Pancreas (tissue), 10 donors: ENCODE measurements at places on chromosomes 1 and 21.

DNA sequence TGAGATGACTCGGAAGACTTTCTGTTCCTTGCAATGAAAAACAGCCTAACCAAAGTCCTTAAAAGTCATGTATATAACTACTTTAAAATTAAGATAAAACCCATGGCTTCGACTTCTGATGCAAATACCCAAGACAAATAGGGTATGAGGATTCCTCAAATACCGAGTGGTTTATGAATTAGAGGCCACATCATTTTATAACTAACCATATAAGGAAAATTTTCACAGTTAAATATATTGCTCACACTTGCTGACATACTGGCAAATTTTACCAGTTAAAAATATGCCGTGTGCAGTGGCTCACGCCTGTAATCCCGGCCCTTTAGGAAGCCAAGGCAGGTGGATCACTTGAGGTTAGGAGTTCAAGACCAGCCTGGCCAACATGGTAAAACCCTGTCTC is 5.4 kb downstream of the RERE start:
- DNase-seq = no peak
- H3K27ac ChIP-seq = no peak overlapping the region
- no peaks in the 10 kb centered on the region for H3K4me1 ChIP-seq
- H3K36me3 ChIP-seq = no peaks in the 10 kb centered on the region
- no peaks in the 10 kb centered on the region for H3K27me3 ChIP-seq

GRCh38 chr1:102174259-102174863 is 177.6 kb upstream of the OLFM3 start:
- DNase-seq = no peak
- no peaks in the 10 kb centered on the region for H3K4me1 ChIP-seq
- H3K36me3 ChIP-seq = no peaks in the 10 kb centered on the region
- H3K27ac ChIP-seq = no peak overlapping the region

DNA sequence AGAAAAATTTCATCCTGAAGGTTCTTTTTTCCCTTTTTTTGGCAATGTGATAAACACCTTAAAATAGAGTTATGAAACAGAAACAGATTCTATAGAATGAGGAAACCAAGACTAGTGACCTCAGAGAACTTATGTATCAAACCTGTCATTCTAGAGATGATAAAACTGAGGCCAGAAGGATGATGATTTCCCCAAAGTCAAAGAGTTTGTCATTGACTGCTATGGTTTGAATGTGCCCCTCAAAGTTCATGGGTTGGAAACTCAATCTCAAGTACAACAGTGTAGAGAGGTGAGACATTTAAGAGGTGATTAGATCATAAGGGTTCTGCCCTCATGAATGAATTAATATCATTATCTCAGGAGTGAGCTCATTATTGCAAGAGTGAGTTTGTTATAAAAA is 13.7 kb upstream of the BEND5 start:
- H3K27me3 ChIP-seq = no peaks in the 10 kb centered on the region
- H3K27ac ChIP-seq = no peak overlapping the region
- H3K36me3 ChIP-seq = no peaks in the 10 kb centered on the region

- no peaks in the 10 kb centered on the region for H3K27me3 ChIP-seq
- peaks cover 45% of the 10 kb centered on the region for H3K4me1 ChIP-seq
- no peak overlapping the region for H3K4me3 ChIP-seq
- H3K36me3 ChIP-seq = no peaks in the 10 kb centered on the region
- H3K27ac ChIP-seq = no peak overlapping the region
Observed at GRCh38 chr1:64516803-64517568, 47.1 kb downstream of the CACHD1 start.

DNA sequence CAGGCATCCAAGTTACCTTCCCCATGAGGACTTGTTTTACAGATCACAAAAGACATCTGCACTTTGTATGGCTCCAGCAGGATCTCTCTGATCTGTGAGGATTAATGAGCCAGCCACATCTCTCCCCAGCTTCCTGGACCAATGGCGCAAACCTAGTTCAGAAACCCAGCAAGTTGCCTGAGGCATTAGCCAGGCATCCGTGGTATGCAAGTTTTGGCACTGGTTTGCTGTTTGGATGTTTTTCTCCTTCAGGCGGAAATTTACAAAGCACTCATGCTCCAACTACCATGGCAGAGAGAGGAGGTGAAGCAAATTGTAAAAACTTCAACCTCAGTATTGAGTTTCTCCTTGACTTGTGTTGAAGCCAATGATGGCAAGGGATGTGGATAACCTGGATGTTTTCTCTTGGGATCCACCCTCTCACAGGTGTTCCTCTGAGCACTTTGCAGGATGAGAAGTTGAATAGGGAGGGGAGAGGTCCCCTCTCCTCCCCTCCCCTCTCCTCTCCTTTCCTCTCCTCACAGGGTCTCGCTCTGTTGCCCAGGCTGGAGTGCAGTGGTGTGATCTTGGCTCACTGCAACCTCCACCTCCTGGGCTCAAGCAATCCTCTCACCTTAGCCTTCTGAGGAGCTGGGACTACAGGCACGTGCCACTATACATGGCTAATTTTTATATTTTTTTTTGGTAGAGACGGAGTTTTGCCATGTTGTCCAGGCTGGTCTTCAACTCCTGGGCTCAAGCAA is 25.6 kb upstream of the ENO1 start:
- H3K4me1 ChIP-seq = no peaks in the 10 kb centered on the region
- H3K27me3 ChIP-seq = no peaks in the 10 kb centered on the region
- no peaks in the 10 kb centered on the region for H3K36me3 ChIP-seq
- no peak overlapping the region for H3K27ac ChIP-seq
- DNase-seq = no peak
- no peak overlapping the region for H3K4me3 ChIP-seq

- peaks cover 80% of the 10 kb centered on the region for H3K36me3 ChIP-seq
- no peak overlapping the region for H3K4me3 ChIP-seq
- no peaks in the 10 kb centered on the region for H3K27me3 ChIP-seq
- no peak for DNase-seq
- no peak overlapping the region for H3K27ac ChIP-seq
Observed at GRCh38 chr1:1393014-1393413, 6.1 kb downstream of the CCNL2 start.

DNA sequence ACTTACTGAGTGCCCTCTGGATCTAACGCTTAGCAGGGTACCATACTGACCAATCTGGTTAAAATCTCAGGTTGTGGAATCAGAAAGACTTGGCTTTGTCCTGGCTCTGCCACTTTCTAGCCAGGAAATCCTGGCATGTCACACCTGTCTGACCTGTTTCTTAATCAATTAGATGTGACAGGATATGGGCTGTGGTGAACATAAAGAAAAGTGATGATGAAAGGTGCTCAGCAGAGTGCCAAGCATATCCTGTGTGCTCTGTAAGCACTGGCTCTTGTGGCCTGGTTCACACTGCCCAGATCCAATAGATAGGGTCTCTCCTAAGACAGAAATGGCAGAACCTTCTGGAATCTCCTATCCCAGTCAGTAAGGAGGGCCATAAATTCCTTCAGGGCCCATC is 53.9 kb downstream of the PHC2 start:
- H3K4me1 ChIP-seq = peaks cover 6% of the 10 kb centered on the region
- H3K27me3 ChIP-seq = no peaks in the 10 kb centered on the region
- H3K4me3 ChIP-seq = no peak overlapping the region
- no peak for DNase-seq

DNA sequence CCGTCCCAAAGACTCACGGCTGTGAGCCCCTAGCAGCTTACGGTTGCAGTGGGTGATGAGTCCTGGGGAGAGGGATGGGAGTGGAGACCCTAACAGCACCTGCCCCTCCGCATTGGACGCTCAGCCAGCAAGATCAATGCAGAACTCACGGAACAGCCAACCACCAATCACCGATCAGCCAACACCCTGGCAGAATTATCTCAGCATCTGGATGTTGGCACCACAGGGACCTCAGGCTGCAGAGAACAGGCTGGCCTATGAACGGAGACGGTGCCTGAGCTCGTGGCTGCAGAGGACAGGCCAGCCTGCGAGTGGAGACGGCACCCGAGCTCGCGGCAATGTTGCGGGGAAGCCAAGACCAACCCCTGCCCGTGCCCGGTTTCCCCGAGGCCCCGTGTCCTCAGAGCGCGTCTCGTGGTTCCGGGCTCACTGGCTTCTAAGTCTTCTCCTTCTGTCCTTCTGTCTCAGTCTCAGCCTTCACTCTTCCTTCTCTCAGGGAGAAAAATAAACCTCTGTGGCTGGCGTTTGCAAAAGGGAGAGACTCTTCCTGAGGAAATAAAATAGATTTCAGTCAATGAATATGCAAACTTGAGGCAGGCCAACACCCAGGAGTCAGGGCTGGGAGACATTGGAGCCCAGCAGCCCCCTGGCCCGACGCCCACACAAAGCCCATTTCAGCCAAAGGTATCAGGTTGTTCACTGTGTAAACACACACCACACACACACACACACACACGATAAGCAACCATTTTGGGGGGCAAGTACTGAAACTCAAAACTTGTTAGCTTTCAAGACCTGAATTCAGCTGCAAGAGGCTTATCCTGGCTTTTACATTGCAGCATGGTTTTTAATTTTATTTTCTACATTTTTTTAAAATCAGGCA is 67.8 kb downstream of the SIK1 start:
- H3K36me3 ChIP-seq = no peaks in the 10 kb centered on the region
- H3K27ac ChIP-seq = no peak overlapping the region
- no peaks in the 10 kb centered on the region for H3K4me1 ChIP-seq
- DNase-seq = no peak

DNA sequence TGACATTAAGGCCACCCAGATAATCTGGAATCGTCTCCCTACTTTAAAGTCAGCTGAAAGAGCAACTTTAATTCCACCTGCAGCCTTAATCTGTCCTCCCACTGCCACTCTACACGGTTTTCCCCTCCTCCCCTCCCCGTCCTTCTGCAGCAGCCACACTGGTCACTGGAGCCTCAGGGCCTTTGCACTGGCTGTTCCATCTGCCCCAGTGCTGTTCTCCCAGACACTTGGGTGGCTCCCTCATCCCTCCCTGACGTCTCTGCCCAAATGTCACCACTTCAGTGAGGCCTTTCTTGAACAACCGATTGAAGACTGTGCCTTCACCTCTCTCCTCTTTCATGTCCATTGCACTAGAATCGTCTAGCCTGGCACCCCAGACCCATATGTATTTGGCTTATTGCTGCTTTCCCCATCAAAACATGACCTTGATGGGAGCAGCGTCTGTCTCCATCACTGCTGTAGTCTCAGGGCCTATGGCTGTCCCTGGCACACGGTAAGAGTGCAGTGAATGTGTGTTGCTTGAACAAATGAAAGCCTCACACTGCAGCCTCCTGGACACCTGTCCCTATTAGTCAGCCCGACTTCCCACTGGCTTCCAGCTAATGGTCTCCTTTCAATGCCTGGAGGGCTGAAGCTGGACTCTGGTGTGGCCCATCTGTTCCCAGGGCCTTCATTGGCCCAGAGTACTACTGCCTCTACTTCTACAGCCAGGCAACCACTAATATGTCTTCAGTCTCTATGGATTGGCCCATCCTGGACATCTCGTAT is 10.6 kb upstream of the PRDM16 start:
- no peaks in the 10 kb centered on the region for H3K4me1 ChIP-seq
- H3K4me3 ChIP-seq = no peak overlapping the region
- no peaks in the 10 kb centered on the region for H3K27me3 ChIP-seq
- H3K27ac ChIP-seq = no peak overlapping the region

DNA sequence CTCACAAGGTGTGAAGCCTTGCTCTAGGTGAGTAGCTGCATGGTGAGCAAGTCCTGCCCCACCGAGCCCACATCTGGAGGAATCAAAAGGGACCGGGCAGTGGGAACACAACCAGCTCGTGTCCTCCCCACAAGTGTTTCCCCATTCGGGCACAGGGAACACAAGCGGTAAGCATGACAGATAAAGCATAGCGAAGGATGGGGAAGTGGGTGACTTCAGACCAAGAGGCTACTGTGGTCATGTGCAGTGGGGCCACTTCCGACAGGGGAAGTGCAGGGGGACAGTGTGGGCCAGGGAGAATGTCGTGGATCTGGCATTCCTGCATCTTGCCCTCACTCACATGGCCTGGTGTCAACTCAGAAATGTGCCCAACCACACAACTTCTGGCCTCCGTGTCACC is 306.2 kb downstream of the FAM72C start:
- H3K36me3 ChIP-seq = no peaks in the 10 kb centered on the region
- H3K27ac ChIP-seq = no peak overlapping the region
- peaks cover 6% of the 10 kb centered on the region for H3K27me3 ChIP-seq
- no peaks in the 10 kb centered on the region for H3K4me1 ChIP-seq

DNA sequence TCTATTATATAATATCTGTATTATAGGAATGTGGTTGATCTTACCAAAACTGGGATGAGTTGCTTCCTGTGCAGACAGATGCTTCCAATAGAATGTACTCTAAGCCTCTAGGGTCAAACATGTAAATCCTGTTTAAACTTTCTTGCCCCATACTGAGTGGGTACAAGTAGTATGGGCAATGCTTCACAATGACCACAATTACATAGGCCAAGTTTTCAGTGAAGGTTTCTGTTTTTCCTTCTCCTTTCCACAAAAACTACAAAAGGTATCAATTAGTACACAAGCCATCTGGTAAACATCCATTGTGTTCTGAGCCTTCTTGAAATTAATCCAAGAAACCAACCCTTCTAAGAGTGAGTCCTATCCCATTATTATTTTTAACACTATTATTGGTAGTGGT is 16.8 kb downstream of the OTUD7B start:
- no peaks in the 10 kb centered on the region for H3K27me3 ChIP-seq
- no peaks in the 10 kb centered on the region for H3K36me3 ChIP-seq
- H3K4me1 ChIP-seq = peaks cover 15% of the 10 kb centered on the region
- DNase-seq = no peak

GRCh38 chr1:26696654-26697430 is 1.0 kb downstream of the ARID1A start:
- DNase-seq = peak; percentile 52
- H3K27me3 ChIP-seq = no peaks in the 10 kb centered on the region
- peaks cover 54% of the 10 kb centered on the region for H3K4me1 ChIP-seq

GRCh38 chr1:223363856-223364684 is at the start of gene SUSD4:
TSS of gene SUSD4 (minus strand) at chr1:223364176. CDS start at chr1:223363425, 751 bp downstream.
- no peaks in the 10 kb centered on the region for H3K36me3 ChIP-seq
- H3K27me3 ChIP-seq = no peaks in the 10 kb centered on the region
- H3K27ac ChIP-seq = no peak within 1 kb of the TSS

DNA sequence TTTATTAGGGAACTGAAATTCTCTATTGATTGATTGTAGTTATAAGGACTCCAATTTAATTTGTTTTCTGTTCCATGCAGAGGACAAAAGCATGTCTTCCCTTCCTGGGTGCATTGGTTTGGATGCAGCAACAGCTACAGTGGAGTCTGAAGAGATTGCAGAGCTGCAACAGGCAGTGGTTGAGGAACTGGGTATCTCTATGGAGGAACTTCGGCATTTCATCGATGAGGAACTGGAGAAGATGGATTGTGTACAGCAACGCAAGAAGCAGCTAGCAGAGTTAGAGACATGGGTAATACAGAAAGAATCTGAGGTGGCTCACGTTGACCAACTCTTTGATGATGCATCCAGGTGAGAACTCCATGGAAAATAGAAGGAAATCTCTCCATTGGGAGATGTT is 1.5 kb downstream of the SETDB1 start:
- H3K27me3 ChIP-seq = no peaks in the 10 kb centered on the region
- H3K4me3 ChIP-seq = no peak overlapping the region
- H3K27ac ChIP-seq = no peak overlapping the region
- no peaks in the 10 kb centered on the region for H3K4me1 ChIP-seq
- no peaks in the 10 kb centered on the region for H3K36me3 ChIP-seq

DNA sequence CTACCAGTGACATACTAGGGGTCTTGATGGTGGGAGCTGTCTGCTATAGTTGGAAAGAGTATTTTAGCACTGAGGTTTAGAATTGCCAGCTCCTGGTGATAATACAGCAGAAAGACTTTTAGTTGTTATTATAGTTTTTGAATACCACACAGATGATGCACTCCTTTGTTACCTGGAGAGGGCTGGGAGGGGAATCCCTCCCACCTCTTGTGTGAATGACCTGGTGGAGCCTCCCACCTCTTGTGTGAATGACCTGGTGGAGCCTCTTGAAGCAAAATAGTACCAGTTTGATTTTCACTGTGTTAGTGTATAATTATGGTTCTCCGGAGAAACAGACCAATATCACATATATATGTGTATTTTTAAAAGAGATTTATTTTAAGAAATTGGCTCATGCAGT is 3.3 kb downstream of the DISP1 start:
- peaks cover 13% of the 10 kb centered on the region for H3K4me1 ChIP-seq
- no peaks in the 10 kb centered on the region for H3K36me3 ChIP-seq
- H3K27me3 ChIP-seq = no peaks in the 10 kb centered on the region
- no peak overlapping the region for H3K4me3 ChIP-seq
- H3K27ac ChIP-seq = no peak overlapping the region
- no peak for DNase-seq
